Activated effector memory CD4-positive, alpha-beta T cell treated with Interleukin-2 at 50 U/mL for 16 hours (primary cell): ENCODE measurements at places on chromosomes 11 and 22.

DNA sequence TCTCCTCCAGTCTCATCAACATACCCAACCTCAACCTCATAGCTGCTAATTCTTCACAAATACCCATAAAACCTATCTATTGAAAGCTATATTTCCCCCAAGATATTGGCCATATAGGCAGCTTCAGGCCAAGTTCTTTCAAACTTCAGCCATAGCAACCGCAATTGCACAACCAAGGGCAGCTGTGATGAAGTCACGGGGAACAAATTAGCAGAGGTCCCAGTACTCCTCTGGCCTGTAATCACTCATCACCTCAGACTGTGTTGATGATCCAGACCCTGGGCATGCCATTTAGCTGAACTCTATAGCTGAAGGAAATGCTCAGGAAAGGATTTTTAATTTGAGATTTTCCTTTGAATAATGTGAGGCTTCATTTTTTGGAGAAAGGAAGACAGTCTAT is 84.1 kb downstream of the SLC1A2 start:
- no peak for DNase-seq

DNA sequence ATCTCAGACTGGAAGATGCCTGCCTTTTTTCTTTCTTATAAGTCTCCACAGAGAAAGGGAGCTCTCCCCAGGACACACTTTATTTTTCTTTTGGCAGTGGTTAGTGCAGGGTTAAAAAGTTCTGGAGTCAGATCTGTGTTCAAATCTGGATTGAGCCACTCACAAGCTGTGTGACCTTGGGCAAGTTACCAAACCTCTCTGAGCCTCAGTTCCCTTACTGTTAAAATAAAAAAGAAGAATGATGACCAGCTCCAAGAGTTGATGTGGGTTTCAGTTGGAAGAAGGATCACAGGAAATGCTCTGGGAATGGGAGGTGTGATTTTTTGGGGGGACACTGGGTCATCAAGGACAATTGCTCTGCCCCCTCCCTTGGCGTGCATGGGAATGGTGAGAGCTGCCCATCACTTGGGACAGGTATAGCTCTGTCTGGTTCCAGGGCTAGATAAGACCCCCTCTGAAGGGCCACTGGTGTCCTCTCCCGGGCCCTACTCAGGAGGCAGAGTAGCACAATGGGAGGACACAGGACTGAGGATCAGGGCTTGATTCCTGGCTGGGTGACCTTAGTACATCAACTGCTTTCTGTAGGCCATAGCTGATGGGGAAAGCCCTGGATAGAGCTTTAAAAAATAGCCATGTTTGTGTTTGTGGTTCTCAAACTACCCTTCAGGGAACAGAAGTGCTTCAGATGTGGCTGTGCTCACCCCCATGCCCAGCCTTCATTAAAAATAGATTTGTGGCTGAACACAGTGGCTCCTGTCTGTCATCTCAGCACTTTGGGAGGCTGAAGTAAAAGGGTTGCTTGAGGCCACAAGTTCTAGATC is 228.3 kb downstream of the MIAT start:
- no peak for DNase-seq

DNA sequence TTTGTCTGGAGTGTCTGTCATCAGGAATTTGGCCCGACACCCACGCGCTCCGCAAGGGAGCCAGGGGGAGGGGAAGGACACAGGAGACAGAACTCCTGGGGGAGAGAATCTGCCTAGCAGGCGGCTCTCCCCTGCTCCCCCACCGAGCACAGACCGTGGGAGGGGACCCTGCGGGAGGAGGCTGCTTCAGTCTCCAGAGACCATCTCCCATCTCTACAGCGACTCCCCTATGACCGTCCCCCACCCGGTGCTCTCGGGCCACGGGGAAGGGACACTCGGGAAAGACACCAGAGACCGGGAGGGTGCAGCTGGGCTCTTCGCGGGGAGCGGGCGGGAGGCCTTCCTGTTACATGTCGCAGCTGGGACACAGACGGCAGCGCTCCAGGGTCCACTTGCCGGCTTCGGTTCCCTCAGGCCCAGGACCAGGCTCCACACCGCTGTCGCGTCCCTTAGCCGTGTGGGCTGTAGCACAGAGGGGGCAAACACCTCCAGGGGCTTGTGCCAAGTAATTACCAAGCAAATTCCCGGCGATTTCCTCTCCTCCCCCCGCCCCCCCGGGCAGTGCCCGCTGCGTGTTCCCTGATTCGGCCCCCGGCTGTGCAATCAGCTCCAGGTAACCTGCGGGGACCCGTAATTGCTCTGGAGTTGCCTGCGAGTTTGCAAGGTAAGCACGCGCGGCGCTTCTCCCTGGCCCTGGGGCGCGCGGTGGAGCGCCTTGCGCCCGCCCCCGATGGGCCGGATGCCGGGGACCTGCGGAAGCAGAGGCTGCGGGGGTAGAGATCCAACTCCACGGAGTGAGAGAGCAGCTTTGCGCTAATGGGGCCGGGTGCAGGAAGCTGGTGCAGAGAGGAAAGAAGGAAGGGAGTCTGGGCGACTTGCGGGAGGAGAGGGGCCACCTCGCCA is 155.1 kb upstream of the CADM1 start:
- DNase-seq, result no peak

DNA sequence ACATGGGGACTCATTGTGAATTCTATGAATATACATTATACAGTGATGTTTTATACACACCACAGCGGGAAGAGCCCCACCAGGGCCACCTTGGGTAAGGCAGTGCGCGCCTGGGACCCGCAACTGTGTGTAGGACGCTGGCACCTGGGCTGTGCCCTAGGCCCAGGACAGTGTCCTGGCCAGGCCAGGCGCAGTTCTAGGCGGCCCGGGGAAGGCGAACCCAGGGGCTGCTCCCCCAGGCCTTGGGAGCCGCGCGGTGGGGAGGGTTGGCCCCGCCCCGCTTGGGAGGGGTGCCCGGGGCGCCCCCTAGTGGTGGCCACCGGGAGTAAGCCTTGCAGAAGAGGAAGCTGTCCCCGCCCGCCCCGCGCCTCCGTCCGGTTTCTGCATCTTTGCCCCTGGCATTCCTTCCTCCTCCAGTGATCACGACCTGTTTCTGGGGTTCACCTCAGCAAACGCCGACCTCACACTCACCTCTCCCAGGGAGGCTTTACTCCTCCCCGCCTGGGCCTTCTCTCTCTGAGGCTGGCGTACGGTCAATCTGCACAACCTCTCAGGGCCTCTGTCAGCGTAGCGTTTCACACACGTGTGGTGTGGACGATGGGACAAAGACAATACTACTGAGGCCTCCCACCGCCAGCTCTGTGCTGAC is 9.5 kb upstream of the EHD1 start:
- peak; percentile 78 for DNase-seq

DNA sequence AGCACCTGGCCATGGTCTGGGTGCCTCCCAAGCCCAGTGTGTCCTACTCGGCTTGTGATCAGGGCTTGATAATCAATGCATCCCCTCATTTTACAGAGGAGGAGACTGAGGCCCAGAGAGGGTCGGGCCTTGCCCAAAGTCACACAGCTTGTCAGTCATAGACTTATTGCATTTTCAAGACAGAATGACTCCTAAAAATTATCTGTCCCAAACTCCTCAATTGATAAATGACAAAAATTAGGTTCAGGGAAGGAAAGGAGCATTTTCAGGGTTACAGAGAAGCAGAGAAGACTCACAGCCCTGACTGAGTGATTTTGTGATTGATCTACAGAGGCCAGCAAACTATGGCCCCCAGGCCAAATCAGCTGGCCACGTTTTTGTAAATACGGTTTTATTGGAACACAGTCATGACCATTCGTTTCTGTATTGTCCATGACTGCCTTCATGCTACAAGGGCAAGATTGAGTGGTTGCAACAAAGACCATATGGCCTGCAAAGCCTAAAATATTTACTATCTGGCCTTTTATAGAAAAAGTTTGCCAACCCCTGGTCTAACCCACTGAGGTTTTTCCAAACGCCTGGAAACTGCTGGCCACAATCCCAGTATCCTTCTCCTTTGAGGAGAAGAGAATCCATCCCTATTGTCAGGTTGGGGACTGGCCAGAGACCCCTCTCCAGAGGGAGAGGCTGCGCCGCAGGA is 35.1 kb upstream of the NAV2 start:
- no peak for DNase-seq

DNA sequence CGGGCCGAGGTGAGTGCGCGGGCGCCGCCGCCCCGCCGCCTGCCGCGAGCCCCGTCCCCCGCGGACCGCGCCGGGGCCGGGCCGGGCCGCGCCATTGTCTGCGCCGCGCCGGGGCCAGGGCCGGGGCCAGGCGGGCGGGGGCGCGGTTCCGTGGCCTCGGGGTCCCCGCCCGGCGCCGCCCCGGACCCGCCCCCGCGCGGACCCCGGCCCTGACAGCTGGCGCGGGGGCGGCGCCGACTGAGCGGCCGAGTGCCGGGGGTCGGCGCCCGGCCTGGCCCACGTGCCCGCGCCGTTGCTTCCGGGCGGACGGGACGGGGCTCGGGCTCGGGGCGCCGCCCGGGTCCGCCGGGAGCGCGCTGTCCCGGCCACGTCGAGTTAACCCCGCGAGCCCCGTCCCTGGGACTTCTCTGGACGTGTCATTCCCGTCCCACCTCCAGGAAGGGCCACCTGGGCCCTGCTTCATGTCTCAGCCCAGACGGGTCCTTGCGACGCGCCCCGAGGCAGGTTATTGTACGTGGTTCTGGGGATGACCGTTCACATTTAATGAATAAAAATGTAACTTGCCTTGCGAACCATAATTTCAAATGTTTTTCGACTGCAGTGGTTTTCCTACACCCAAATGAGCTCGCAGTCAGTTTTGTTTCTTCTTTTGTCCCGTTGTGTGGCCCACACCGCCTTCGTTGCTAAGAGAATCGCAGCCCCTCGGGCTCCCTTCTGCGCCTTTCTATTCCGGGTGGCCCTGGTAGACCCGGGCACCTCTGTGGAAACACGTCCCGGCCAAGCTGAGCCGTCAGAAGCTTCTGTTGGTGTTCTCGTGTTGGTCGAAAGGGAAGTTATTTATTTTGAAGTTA is 562 bp downstream of the ZBED4 start:
- DNase-seq, result no peak

GRCh38 chr22:19968450-19968891 is 26.9 kb upstream of the TXNRD2 start:
- no peak for DNase-seq

DNA sequence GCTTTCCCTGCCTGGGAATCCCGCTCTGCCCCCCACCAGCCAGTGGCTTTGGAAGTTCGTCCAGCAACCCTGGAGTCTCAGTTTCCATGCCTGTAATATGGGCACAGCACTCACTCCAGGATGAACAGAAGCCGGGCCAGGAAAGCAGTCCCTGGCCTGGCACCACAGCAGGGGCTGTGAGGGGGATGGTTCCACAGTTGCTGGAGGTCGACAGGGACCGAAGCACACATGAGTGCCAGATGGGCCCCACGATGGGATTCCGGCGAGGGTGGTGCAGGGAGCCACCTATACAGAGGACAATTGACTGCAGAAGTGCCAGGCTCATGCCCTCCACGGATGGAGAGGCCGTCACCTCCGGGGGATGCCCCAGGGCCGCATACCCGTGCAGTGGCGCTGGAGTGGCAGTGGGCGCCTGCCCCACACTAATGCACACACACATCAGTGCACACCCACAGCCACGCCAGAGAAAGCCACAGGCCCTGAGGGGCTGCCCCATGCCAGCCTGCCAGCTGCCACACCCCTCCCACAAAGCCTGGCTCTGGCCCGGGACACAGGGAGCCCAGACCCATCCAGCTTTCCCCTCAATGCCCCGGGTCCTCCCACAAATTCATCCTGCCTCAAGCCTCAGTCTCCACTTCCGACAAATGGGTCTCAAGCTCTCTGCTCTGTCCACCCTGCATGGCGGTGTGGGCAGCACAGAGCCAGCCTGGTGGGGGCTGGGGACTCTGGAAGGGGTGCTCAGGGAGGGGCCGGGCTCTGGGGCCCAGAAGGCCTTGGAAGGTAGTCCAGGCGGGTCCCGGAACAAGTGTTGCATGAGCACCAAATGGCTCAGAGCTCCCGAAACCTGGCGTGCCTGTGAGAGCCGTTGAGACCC is 9.7 kb downstream of the ASCL2 start:
- no peak for DNase-seq

GRCh38 chr11:127376301-127376700 is 375.7 kb upstream of the KIRREL3 start:
- no peak for DNase-seq

DNA sequence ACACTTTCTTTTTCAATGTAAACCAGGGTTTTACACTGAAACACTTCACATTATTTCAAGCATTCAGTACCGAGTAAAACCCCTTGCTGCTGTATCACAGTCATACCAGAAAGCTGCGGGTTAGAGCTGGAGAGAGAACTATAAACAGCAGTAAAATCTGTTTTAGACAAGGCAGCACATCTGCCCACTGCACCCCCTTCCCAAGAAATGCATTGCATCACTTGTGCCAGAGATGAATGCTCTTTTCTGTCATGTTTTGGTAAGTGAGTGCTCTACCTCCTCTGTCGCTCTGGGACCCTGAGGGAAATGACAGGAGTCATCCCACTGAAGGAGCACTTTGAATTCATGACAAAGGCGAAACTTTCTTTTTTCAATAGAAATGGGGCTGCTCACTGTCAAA is 107.2 kb downstream of the MAML2 start:
- no peak for DNase-seq

DNA sequence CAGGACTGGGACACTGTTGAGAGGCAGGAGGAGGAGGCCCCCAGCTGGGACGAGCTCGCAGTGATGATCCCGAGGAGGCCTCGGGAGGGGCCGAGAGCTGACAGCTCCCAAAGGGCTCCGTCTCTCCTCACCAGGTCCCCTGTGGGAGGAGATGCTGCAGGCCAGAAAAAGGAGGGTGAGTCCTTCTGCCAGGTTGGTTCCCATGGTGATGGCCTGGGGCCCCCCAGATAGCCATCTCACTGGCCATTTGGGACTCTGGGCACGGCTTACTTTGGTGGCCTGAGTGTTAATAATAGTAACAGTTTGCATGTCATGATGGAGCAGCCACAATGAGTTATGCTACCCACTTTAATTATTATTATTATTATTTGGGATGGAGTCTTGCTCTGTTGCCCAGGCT is 18.9 kb downstream of the TRIOBP start:
- DNase-seq, result no peak

DNA sequence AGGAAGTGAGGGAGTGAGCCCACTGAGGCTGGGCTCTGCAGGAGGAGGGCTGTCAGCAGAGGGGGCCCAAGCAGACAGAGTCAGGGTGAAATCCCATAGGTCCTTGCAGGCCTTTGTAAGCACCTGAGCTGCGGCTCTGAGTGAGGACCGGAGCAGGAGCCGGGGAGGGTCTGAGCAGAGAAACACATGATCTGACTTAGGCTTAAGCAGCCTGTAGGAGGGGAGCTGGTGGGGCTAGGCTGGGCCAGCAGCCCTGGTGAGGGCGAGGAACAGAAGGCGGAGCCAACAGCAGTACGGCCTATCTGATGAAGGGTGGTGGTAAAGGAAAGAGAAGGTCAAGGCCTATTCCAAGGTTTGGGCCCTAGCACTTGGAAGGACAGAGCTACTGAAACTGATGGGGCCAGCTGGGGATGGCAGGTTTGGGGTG is 26.9 kb upstream of the CBX7 start:
- DNase-seq, result no peak
